ENCODE measurements at places on chromosomes 2 and 18.

GRCh38 chr2:203535078-203535783 lies at the start of gene RAPH1:
RAPH1 (minus strand) TSS chr2:203535301; CDS start chr2:203495353, 39,948 bp downstream.
- DNase-seq, result peak; percentile 60

DNA sequence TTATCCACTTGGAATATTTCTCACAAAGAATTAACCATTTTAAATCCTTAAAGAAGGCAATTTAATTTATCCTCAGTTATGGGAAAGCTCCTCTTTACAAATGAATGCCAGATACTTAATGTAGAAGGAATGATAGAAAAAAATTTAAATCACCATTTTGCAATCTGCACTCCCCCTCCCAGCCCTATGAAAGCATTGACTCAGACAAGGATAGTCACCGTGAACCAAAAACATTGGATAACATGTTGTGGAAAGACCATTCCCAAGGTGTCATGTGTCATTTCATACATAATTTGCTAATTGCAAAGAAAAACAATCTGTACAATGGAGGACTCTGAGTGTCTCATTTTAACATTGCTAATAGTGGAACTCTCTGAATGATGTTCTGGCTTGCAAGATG lies 421.0 kb downstream of the TXNL1 start:
- no peak for DNase-seq

DNA sequence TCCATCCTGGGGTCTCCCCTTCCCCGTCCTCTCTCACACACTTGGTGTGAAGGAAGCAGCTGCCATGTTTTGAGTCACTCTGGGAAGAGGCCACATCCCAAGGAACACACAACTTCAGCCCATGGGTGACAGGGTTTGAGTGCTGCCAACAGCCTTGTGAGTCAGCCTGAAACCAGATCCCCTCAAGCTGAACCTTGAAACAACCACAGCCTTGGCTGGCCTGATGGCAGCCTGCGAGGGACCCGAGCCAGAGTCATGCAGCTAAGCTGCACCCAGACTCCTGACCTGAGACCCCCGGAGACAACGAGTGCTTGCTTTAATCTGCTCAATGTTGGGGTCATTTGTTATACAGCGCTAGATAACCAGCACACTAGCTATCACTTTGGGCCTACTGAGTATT lies 19.3 kb upstream of the MC2R start:
- DNase-seq, result no peak

DNA sequence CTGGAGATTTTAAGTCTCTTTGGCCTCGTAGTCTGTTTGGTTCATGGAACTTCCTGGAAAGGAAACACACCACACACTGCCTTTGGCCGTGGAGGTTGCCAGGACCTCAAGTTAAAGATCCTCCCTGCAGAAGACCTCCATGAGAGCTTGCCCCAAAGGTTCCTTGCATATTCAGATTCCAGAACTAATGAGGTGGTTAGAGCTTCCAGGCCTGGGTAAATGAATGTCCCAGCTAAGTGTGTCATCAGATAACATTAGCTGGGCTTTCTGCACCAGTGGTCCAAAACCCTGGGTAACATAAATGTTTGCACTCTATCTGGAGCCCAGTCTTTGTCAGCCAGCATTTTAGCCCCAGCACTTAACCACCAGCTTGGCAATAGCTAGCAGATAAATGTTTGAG lies 122.1 kb upstream of the EML6 start:
- DNase-seq, result no peak

GRCh38 chr2:158034198-158034866 lies 67.3 kb upstream of the UPP2 start:
- no peak for DNase-seq

Measured in hippocampal formation (tissue), 2 donors.